ENCODE measurements at places on chromosomes 3 and 15.

DNA sequence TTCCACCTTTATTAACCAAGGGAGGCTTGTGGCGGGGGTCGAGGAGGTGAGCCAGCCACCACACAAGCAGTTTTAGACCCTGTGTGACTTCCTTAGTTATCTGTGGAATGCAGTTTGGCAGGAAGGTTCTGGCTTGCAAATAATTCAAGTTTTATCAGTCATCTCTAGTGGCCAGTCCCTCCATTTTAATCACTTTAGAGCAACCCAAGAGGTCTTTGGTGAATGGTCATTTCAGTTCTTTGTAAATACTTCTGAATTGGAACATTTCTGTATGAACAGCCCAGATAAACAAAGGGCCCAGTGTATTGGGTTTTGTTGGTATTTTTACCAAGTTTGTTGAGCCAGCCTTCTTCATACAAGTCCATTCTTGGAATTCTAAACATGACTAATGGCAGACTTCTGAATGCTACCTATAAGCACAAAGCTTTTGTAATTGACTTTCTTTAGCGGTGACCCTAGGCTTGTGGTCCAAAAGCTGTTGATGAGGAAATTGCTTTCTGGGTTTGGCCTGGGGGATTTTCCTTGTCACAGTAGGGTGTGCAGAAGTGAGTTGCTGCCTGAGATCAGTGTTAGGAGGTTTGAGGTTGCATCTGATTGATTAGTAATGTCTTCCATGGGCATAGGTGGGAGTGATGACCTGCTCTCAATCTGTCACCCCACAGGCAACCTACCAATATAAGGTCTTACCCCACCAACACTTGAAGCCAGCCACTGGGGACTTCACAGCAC is 193.3 kb upstream of the TOPAZ1 start:
- no peak for DNase-seq

GRCh38 chr3:157135671-157136396 is 24.1 kb downstream of the CCNL1 start:
- no peak for DNase-seq

DNA sequence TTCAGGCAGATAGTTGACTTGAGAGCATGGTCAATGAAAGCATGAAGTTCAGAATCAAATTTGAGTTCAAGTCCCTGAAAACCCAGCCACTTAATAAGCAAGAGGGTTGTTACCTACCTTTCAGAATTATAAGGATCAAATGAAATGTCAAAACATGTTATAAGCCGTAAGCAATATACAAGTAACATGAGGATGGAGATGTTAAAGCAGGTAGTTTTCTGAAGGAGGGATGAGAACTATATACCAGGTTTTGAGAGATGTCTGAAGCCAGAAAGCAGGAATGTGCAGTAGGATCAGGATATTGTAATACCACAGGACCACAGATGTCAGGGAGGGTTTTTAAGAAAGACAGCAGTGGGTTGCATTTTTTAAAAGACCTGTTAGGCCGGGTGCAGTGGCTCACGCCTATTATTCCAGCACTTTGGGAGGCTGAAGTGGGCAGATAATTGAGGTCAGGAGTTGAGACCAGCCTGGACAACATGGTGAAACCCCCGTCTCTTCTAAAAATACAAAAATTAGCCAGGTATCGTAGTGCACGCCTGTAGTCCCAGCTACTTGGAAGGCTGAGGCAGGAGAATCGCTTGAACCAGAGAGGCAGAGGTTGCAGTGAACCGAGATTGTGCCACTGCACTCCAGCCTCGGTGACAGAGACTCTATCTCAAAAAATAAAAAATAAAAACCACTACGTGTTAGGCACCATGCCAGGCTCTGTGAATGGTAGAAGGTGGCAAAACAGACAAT is 6.9 kb upstream of the EIF3J start:
- DNase-seq = no peak

DNA sequence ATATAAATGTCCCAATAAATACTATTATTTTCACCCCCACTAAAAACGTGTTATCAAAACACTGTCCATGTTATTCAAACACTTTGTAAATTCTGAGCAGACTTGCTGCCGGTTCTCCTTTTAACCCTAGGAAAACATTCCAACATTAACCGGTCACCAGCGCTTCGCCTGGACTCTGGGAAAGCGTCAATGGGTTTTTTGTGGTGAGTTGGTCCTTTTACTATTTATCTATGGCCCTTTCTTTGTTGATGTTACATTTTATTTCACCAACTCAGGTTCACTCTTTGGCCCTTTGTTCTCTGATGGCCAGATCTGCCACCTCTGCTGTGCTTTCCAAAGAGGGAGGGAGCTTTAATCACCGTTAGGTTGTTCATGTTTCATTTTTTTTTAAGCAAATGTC is 4.1 kb upstream of the EOMES start:
- DNase-seq = no peak

DNA sequence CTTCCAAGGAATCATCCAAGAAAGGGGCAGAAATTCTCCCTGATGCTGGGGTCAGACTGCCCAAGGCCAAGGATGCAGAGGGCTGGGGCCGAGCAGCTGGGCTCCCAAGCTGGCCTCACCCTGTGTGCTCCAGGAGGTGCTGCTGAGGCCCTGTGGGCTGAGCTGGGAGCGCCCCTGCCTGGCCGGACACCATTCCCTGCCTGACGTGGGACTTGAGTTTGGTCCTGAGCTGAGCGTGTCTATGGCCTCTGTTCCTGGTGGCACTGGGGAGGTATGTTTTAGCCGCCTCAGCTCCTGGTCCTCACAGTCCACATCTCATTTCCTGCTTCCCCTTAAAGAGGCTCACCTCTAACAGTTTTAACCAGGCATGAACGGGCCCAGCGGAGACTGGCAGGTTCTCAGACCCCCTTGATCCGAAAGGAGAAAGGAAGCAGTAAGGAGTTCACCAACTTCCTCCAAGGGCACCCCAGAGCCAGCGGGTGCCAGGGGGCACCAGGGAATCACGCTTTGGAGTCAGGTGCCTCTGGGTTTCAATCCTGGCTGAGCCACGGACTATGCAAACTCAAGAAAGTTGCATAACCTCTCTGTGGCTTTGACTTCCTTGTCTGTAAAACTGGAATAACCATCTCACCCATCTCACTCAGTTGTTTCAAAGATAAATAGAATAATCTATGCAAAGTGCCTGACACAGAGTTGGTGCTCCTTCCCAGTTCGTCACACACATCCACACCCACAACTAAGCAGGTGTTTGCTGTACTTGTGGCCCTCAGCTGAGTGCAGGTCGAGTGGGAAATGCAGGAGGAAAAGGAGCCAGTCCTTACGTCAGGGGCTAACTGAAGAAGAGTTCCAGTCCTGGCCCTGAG is 48.6 kb downstream of the SLC12A8 start:
- DNase-seq = no peak

GRCh38 chr3:22659651-22660475 is 543.3 kb upstream of the UBE2E2 start:
- no peak for DNase-seq

GRCh38 chr3:154885418-154885817 is 194.7 kb upstream of the MME start:
- no peak for DNase-seq

- DNase-seq = no peak
Observed at GRCh38 chr15:42332331-42332730, 27.0 kb upstream of the CAPN3 start.

- DNase-seq = no peak
Observed at GRCh38 chr3:11563159-11563864, 80.4 kb downstream of the VGLL4 start.

DNA sequence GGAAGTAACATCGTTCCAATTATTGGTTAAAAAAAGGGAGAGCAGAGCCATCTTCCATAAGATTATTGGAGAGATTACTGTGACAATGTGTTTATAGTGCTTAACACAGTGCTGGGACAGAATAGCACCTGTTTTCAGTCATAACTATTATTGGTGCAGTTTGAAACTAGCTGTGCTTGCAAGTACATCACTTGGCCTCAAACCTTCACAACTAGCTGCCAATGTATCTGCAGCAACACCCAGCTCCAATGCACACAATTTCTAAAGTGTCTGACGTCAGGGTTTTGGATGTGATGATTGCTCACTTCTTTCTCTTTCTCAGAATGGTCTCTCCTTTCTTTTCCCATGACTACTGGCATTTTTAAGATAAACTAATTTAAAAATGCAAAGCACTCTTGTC is 246.2 kb downstream of the SV2B start:
- DNase-seq = no peak

DNA sequence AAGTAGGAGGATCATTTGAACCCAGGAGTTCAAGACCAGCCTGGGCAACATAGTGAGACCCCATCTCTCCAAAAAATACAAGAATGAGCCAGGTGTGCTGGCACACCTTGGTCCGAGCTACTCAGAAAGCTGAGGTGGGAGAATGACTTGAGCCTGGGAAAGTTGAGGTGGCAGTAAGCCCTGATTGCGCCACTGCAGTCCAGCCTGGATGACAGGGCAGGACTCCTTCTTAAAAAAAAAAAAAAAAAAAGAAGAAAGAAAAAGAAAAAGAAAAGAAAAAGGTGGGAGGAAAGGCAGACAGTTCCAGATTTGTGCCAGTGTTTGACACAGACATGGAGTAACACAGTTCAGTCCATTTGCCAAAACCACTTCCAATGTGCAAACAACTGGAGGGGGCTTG is 75.7 kb downstream of the ATP10A start:
- DNase-seq = no peak

DNA sequence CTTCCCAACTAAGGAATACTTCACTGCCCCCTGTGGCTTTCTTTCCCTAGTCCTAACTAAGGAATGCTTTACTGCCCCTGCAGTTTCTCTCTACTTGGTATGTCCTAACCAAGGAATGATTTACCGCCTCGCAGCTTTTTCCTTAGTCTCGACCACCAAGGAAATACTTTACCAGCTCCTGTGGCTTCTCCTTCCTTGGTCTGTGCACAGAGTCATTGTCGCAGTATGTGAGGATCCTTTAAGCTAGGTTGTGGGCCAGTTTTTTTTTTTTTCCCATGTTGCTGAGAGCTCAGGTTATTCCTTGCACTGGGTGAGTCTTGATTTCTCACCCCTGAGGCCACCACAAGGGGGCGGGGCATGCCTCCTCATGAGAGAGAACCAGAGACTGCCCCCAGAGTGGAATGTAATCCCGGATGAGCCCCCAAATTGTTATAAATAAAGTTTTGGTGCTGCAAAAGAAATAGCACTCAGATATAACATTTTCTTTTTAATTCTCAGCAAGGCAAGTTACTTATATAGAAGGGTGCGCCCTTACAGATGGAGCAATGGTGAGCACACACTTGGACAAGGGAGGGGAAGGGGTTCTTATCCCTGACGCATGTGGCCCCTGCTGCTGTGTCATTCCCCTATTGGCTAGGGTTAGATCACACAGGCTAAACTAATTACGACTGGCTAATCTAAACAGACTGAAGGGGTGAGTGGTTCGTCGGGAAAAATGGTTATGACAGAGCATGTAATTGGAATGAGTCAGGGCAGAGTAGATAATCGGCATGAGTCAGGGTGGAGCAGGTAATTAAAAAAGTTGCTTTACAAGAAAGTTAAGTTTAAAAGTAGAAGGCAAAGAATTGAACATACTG is 27.0 kb downstream of the NDUFB4 start:
- peak; percentile 25 for DNase-seq

DNA sequence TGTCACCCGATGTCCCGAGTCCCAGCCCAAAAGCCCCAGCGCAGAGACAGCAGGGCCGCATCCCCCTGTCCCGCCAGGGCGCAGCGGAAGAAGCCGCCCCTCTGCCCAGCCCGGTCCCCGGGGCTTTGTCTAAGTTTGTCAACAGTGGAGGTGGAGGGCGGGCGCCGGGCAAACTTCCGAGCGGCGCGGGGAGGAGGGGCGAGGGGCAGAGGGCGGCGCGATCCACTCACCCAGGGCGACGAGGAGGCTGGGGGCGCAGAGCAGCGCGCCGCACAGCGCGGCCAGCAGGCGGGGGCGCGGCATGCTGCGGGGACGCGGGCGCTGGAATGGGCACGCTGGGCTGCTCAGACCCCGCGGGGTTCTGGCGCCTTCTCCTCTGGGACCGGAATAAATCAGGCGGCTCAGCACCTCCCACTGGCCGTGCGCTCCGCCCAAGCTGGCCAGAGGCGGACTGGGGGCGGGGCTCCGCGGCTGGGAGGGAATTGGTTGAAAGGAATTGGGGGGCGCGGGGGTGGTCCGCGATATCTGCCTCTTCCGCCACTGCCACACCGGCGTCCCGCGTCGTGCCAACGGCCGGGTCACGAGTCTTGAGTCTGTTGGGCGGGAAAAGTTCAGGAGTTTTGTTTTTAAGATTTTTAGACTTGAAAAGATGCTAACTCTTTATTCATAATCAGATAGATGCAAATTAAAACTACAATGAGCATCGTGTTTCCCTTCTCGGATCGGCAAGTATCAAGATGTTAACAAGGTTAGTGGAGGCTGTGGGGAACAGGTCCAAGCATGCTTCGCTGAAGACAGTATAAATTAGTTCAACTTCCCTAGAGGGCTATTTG is at the start of gene MFGE8:
TSS of gene MFGE8 (minus strand) at position 363 of the 833 bp plus-strand sequence. CDS start at position 303, 60 bp downstream.
- peak; percentile 15 for DNase-seq

DNA sequence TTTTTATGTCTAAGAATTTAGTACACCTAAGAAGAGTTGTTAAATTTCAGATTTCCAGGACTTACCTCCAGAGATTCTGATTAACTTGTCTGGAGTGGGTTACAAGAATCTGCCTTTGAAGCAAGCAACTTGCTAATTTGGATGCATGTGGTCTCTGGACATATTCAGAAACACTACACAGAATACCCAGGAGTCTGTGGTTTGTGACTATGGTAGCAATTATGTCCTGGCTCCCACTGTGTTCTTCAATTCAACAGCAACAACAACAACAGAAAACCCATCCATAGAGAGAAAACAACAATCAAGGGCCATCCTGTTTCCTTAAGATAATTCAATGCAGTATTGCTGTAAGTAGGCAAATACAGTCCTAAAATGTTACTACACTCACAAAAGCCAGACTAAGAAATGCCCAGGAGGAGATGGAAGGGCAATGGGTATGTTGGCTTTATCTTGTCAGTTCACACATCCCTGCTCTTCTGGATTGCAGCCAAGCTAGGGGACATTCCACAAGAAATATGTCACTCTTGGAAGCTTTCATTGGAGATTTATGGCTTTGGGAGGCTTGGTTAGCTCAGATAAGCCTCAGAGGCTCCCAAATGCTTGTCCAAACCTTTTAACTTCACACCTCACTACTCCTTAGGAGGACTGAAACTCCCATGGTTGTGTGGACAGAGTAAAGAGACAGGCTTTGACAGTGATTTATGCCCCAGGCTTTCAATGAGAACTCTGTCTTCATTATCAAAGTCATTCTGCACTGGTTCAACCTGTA is 99.4 kb upstream of the MRPL3 start:
- DNase-seq = no peak

All from hematopoietic multipotent progenitor cell treated with erythropoietin and hydrocortisone succinate and interleukin-3 and kit ligand, for 15 days (in vitro differentiated cells).